ENCODE measurements at places on chromosomes 2 and 18. TPM values are rescaled to one million over a fixed set of nuclear protein-coding genes. Genes with fewer than 3 reads are reported as not detected.

Gene HRH4
- not detected for polyA plus RNA-seq

Gene SIX3
- polyA plus RNA-seq, result not detected

Gene ONECUT2
- polyA plus RNA-seq, result 0.01 TPM

Gene VIT
- not detected for polyA plus RNA-seq

DNA sequence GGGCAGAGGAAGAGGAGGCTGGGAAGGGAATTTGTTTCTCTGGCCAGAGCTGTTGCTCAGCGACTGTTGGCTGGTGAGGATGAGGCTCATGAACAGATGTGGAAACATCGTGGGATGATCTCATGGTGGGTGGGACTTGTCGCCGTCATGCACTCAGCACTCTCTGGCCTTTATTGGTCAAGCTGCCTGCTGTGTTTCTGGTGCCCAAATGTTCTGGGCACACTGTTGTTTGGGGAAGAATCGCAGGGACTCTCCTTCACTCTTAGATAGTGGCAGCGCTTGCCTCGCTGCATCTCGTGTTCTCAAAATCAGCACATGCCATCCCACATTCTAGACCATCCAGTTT lies 145.6 kb downstream of the AGAP1 start:
- no peaks in the 10 kb centered on the region for H3K27me3 ChIP-seq
- H3K27ac ChIP-seq, result peak overlapping the region; percentile 86
- H3K4me3 ChIP-seq, result no peak overlapping the region
- H3K4me1 ChIP-seq, result peaks cover 70% of the 10 kb centered on the region

GRCh38 chr2:55896633-55897032 lies 26.9 kb downstream of the EFEMP1 start:
- H3K4me3 ChIP-seq, result no peak overlapping the region
- peaks cover 31% of the 10 kb centered on the region for H3K4me1 ChIP-seq
- no peak for DNase-seq
- no peak overlapping the region for H3K27ac ChIP-seq
- H3K36me3 ChIP-seq, result peaks cover 57% of the 10 kb centered on the region

DNA sequence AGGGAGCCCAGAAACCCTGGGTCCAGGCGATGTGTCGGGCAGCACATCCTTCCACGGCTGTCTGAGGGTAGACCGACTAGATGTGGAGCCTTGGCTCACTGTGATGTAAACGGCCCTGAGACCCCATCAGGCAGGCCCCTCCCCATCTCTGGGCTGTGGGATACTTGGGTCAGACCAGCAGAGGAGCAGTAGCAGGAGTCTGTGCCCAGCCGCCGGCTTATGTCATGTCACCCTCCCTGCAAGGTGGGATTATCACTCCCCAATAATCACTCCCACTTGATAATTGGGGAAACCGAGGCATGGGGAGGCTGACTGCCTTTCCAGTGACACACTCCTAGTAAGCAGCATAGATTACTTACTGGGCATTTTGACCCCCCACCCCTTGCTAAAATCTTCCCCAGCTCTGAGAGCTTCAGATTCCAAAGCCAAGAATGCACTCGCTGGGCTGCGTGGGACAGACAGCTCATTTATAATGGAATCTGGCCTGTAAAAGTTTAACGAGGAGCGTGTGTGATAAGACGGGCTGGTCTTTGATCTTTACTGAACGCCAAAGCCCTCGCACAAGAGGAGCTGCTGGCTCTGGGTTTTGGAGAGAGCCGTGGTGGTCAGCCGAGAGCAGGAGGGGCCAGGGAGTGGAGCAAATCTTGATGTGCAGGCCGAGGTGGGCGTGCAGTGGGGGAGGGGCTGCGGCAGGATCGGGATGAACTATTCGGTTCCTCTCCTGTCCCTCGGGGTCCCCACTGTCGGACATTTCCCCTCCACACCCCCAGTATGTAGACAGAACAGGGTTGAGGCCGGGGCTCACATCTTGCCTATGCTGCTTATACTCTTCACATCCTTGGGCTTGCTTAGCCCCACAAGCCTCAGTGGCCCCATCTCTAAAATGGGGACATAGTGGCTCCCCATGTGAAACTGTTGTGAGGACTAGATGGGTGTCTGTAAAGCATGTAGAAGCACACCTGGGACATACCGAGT lies 200.0 kb downstream of the GLI2 start:
- H3K27me3 ChIP-seq, result no peaks in the 10 kb centered on the region
- H3K27ac ChIP-seq, result peak overlapping the region; percentile 91
- H3K4me1 ChIP-seq, result peaks cover 85% of the 10 kb centered on the region
- H3K4me3 ChIP-seq, result peak overlapping the region; percentile 47
- peak; percentile 76 for DNase-seq
- no peaks in the 10 kb centered on the region for H3K36me3 ChIP-seq

GRCh38 chr2:54906716-54907115 lies 143.5 kb downstream of the RTN4 start:
- peaks cover 33% of the 10 kb centered on the region for H3K4me1 ChIP-seq
- no peak overlapping the region for H3K4me3 ChIP-seq

- no peaks in the 10 kb centered on the region for H3K36me3 ChIP-seq
- 0 out of 2 replicates have a peak, but pooled peaks cover 8% of the 10 kb centered on the region for H3K27me3 ChIP-seq
- no peaks in the 10 kb centered on the region for H3K4me1 ChIP-seq
- no peak for DNase-seq
Observed at GRCh38 chr2:121186261-121186660, 98.7 kb downstream of the TFCP2L1 start.

GRCh38 chr18:42706618-42707017 lies 408.9 kb downstream of the RIT2 start:
- no peak overlapping the region for H3K4me3 ChIP-seq
- no peaks in the 10 kb centered on the region for H3K36me3 ChIP-seq
- DNase-seq, result no peak
- H3K4me1 ChIP-seq, result no peaks in the 10 kb centered on the region

GRCh38 chr18:3100498-3101132 lies 87.7 kb upstream of the LPIN2 start:
- H3K4me1 ChIP-seq, result peaks cover 15% of the 10 kb centered on the region
- no peak for DNase-seq
- H3K4me3 ChIP-seq, result no peak overlapping the region
- no peak overlapping the region for H3K27ac ChIP-seq

- no peaks in the 10 kb centered on the region for H3K27me3 ChIP-seq
- peak overlapping the region; percentile 98 for H3K27ac ChIP-seq
- H3K4me1 ChIP-seq, result peaks cover 57% of the 10 kb centered on the region
- peaks cover 16% of the 10 kb centered on the region for H3K36me3 ChIP-seq
- DNase-seq, result peak; percentile 75
Observed at GRCh38 chr2:28398101-28398834, 5.6 kb downstream of the FOSL2 start.

All from GM23248 (cell line).